Activated effector memory CD4-positive, alpha-beta T cell treated with Interleukin-2 at 50 U/mL for 16 hours (primary cell): ENCODE measurements at places on chromosomes 16 and 17.

DNA sequence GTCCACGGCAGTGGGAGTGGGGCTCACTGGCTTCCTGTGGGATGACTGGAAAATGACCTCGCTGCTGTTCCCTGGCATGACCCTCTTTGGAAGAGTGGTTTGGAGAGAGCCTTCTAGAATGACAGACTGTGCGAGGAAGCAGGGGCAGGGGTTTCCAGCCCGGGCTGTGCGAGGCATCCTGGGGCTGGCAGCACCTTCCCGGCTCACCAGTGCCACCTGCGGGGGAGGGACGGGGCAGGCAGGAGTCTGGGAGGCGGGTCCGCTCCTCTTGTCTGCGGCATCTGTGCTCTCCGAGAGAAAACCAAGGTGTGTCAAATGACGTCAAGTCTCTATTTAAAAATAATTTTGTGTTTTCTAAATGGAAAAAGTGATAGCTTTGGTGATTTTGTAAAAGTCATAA, 7.8 kb upstream of the RNF213 start:
- peak; percentile 83 for DNase-seq

- no peak for DNase-seq
Measured at GRCh38 chr16:79517156-79517555, 83.4 kb downstream of the MAF start.

- no peak for DNase-seq
Measured at GRCh38 chr17:7864995-7865650, 7.3 kb downstream of the CYB5D1 start.

GRCh38 chr16:85661740-85662481, 26.8 kb downstream of the GINS2 start:
- no peak for DNase-seq

DNA sequence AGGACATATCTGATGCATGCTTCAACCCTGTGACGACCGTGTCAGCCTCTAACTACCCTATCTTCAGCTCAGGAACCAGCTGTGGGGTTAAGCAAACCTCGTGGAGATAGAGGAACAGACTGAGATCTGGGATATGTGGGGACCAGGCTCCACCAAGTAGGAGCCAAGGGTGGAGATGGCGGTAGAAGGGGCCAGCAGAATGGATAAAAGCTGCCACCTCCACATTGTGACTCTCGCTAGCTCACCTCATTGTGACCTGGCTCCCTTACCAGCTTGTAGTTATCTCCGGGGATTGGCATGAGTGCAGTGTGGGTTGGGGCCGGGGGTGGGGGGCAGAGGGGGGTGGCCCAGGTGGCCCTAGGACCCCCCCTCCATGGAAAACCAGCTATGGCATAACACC, at the start of gene SPEM2:
Gene SPEM2, plus strand, starts transcription at position 301 of the 400 bp plus-strand sequence. Its CDS starts 73 bp downstream, at position 374.
- DNase-seq, result no peak

GRCh38 chr17:18213666-18214270, 11.7 kb upstream of the LLGL1 start:
- DNase-seq, result no peak

GRCh38 chr16:56970934-56971767, 9.4 kb downstream of the CETP start:
- DNase-seq, result no peak

- DNase-seq, result no peak
Measured at GRCh38 chr17:63275318-63275970, 170.7 kb downstream of the CYB561 start.

GRCh38 chr16:70430667-70431536, 8.0 kb downstream of the ST3GAL2 start:
- peak; percentile 24 for DNase-seq

DNA sequence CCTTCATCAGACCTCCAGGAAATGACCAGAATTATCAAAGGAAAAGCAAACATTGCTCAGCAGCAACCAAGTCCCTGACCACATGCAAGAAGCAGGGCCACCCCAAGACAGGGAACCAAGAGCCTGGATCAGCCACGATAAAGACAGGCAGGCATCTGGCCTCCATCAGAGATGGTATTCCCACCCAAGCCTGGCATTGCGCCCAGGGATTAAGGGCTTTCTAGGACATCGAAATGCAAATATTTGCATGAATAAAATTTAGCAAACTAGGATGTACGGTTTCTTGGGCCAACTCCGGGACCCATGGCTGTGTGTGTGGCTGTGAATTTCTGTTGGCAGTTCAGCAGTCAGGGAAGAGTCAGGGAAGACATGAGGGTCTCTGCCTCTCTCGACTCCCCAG, 241.4 kb upstream of the DYNLRB2 start:
- DNase-seq, result no peak

DNA sequence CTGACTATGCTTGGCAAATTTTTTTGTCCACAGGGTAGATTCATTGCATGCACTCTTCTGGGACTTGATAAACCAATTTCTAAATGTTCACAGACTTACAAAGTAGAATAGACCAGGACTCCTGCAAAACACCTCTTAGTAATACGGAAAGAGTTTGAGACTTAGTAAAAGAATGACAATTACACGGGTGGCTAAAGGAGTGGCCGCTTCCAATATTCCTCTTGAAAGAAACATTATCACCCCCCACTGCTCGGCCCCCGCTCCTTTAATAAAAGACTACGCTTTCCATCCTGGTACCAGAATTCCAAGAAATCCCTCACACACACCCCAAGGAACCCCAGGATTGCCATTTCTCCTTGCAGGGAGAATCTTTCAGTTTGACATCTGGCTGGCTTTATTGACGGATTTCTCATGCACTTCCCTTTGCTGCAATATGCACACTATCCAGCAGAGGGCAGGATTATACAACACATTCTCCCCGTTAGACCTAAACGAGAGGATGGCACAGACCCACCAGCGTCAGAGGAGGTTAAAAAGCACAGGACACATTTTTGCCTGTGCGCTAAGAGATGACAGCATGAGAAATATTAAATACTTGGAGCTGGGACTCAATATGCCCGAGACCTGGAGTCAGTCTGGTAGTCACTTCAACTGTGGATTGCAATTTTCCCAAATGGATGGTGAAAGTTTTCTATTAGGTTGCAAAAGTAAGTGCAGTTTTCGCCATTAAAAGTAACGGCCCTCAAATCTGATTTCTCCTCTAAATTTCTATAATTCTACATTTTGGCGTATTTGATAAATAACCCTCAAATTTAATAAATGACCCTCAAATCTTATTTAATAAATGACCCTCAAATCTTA, 46.6 kb upstream of the NUDT7 start:
- peak; percentile 27 for DNase-seq

GRCh38 chr16:56356276-56357240, 68.8 kb downstream of the AMFR start:
- DNase-seq, result peak; percentile 36

GRCh38 chr17:78923660-78924453, 1.3 kb downstream of the TIMP2 start:
- peak; percentile 47 for DNase-seq

GRCh38 chr16:82609140-82609539, 17.6 kb upstream of the CDH13 start:
- DNase-seq, result no peak

DNA sequence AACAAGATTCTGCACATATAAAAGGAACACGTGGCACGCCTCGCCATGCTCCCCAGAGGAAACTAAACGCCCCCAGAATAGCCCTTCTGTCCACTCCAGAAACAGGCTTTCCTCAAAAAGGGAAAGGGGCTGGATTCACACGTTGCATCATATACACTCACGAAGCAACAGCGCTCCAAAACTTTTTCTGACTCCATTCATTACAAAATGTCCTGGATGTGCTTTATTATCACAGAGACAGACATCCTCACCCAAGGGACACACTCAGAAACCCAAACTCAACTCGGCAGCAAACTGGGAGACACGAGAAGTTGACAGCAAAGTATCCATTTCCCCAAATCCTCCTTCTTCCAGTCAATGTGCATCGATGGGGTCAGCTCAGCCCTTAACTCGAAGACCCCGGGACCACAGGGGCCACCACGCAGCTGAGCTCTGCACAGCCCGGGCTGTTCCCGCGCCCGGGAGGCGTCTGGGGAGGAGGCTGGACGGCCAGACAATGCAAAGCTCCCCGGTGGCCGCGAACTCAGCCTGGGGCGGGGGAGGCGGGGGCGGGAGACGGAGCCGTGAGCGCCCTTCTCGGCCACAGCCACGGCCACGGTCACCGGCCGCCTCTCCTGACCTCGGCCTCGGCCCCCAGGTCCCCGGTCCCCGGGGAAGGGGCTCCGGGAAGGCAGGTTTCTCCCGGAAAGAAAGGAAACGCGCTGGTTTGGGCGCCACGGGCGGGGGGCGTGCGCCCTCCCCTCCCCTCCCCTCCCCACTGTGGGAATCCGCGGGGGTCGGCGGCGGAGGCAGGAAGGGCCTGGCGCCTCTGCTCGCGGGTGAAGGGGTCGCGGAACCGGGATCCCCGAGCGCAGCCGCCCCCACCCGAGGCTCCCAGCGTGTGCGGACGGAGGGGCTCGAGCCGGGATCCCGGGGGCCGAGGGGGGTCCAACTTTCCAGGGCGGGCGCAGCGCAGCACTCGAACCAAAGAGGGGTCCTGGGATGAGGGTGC, 1.2 kb downstream of the NXN start:
- DNase-seq, result no peak

GRCh38 chr16:84993926-84994325, 17.4 kb downstream of the ZDHHC7 start:
- DNase-seq, result no peak

DNA sequence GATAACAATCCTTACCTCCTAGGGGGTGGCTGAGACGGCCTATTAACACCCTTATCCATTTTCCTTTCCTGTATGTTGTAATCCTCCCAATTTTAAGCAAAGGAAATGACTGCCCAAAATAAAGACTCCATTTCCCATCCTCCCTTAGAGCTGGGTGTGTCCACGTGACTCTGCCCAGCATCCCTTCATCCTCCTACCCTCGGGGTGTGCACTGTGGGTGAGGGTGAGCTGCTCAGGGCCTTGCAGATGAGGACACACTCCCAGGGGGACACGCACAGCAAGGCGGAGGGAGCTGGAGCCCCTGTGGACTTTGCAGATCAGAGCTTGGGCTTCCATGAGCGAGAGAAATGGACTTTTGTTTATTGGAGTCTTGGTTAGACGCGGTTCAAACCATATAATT, 186.8 kb downstream of the IRF8 start:
- DNase-seq, result no peak

GRCh38 chr17:246851-247421, 65.5 kb upstream of the DOC2B start:
- DNase-seq, result no peak

GRCh38 chr16:79897104-79897452, 296.5 kb upstream of the MAF start:
- no peak for DNase-seq

DNA sequence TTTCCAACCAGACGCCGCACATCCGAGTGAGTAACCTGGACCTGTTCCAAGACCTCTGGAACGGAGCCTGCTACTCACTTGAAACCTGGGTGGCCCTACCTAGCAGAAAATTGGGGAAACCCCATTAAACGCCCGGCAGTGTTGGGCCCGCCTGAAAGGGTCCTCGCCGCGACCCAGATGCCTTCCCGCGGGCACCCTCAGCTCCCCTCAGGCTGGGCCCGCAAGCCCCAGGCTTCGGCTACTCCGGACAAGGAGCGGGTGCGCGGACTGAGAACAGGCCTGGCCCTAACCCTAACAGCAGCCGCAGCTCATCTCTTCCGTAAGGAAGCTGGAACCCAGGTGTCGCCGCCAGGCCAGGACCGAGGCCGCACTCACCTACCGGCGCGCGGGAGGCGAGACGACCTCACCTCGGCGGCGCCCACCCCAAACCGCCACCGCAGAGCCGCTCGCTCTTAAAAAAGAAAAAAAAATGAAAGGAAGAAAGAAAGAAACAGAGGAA, 344 bp downstream of the PSME3IP1 start:
- no peak for DNase-seq

GRCh38 chr17:17831208-17832031, 5.4 kb downstream of the SREBF1 start:
- no peak for DNase-seq

DNA sequence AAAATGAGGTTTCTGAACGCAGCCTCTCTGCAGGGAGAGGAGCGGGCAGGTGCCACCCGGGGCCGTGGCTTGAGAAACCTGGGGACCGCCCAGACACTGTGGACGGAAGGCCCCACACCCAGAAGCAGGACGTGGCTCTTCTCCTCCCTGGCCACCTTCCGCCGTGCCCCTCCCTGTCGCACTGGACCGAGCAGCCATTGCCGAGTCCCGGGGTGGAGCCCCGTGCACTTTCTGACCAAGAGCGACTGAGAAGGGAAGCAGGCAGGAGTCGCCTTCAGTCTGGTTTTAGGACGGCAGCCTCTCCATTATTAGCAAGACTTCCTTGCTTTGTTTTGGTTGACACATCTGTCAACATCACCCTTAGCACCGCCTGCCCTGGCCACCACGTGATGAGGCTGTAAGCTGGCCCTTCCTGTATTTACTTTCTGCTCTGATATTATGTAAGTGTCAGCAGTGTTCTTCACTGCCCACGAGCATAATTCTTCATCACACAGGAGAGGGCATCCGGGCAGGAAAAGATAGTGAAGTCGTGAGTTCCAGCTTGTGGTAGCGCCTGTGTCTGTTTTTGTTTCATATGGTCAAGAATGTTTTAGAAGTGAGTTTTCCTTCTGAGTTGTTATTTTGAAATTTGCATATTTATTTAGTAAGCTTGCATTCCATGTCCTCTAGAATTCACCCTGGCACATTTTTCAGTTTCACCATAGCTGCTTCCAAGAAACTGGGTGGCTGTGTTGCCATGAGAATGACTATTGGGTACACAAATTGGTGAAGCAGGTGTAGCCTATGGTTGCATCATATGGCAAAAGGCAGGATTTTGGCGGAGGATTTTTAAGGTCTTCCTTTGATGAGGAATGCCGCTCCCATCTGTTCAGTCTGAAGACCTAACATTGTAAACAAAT, 1.0 kb downstream of the HERPUD1 start:
- no peak for DNase-seq

- DNase-seq, result no peak
Measured at GRCh38 chr17:36661047-36661666, 59.8 kb downstream of the MRM1 start.

DNA sequence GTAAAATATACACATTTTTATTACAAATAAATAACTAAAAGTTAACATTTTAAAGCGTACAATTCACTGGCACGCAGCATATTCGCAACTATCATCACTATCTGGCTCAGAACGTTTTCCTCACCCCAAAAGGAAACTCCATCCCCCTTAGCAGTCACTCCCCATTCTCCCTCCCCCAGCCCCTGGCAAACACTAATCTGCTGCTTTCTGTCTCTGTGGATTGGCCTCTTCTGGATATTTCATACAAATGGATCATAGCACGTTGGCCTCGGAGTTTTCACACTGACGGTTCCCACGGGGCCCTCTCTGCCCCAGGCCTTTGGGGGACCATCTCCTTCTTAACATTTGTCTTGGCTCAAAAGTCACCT, 64.6 kb downstream of the RTN4RL1 start:
- no peak for DNase-seq

DNA sequence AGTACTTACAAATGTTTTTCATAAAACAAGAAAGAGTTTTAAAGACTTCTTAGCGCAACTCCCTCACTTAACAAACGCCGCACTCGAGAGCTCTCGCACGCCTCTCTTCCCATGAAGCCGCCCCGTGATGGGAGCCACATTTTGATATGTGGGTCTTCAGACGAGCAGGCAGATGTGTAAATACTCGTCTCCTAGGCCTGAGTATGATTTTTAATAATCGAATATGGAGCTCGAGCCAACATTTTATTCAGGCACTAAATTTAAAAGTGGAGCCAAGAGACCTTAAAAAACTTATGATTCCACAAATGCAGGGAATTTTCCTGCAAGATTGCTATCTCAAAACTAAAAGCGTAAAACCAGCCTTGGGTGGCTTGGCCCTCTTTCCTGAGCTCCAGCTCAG, 55.4 kb downstream of the IRX6 start:
- no peak for DNase-seq
